ENCODE measurements at places on chromosomes 7 and 10. TPM values are rescaled to one million over a fixed set of nuclear protein-coding genes. Genes with fewer than 3 reads are reported as not detected.

The FAM131B gene
- 0.84 TPM for total RNA-seq

The CNNM1 gene
- 0.21 TPM for total RNA-seq

The FAM25A gene
- total RNA-seq, result not detected

The ADRB1 gene
- 2.4 TPM for total RNA-seq

The EN2 gene
- total RNA-seq, result not detected

The IFRD1 gene
- 180 TPM for total RNA-seq

Measured in mononuclear cell (primary cell).